HT-29 (cell line): ENCODE measurements at places on chromosomes 1 and 21.
A peak's percentile ranks its signal among the peaks of the same experiment; 100 is the strongest.

GRCh38 chr1:64231654-64232053 lies 28.2 kb downstream of the UBE2U start:
- DNase-seq, result no peak

DNA sequence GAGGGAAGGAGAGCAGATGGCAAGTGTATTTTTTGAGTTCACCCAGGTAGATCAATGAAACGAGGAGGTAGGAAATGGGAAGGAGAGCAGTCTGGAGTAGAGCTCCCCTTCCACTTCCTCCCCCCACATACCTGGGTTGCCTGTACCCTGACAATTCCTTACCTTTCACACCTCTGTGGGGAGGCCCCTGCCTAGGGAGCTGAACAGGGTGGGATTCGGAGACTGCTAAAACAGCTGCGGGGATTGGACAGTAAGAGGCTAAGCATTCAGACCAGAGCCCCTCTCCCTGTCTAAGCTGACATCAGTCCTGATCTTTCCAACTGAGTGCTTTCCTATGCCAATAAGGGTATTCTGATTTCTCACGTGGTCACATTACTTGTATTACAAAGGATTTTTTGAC lies 14.5 kb downstream of the RCSD1 start:
- no peak for DNase-seq

GRCh38 chr21:31733551-31734149 lies 1.7 kb upstream of the SCAF4 start:
- DNase-seq, result no peak

GRCh38 chr1:89887270-89887669 lies 66.4 kb downstream of the LRRC8D start:
- DNase-seq, result no peak

DNA sequence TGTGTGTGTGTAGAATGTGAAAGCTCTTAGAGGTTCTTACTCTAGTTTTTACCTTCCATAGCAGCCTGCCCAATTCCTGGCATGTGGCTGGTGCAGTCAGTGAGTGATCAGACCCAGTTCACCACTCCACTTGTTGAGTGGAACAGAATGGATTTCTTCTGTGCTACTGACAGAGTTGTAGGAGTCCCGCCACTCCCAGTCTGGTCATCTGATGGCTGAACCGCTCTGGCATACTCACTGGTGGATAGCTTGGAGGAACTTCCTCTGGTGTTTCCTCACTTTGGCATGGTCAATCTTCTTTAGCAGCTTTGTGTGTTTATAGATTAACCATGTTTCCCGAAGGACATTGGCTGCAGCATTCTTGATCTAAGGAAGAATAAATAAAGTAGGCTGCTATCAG lies 106.7 kb upstream of the ADAR start:
- DNase-seq, result peak; percentile 47

DNA sequence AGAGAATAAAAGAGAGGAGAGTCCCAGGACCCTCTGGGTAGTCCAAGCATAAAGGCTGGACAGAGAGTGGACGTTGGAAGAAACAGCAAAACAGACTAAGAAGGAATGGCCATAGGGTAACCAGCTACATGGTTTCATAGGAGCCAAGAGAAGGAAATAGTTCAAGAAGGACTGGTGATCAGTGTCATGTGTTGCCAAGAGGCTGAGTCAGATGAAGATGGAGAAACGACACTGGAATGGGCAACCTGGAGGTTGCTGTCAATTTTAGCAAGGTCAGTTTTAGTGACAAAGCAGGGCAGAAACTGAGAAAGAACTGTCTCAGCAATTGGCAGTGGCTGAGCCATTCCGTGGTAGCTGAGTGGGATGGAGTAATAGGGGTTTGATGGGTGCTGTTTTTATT lies 41.4 kb downstream of the HMGB4 start:
- no peak for DNase-seq

DNA sequence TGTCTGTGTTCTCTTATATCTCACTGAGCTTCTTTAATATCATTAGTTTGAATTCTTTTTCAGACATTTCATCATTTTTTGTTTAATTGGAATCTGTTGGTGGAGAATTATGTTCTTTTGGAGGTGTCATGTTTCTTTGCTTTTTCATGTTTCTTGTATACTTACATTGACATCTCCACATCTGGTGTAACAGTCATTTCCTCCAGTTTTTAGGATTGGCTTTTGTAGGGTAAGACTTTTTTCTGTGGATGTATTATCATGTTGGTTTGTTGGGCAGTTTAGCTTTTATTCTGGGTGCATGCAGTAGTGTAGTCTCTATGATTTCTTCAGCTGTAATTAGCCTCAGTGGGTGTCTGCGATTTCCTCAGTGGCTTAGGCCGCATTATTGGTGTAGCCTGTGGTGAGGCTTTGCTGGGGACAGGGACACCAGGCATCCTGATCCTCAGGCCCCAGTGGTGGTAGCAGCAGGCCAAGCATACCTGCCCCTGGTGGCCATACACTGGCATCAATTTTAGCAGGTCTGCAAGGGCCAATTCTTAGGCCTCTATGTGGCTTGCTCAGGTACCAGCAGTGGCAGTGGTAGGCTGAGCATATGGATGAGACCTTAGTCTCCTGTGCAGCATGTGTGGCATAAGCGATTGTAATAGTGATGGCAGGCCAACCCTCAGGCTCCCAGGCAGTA lies 77.6 kb upstream of the SAMD13 start:
- no peak for DNase-seq

DNA sequence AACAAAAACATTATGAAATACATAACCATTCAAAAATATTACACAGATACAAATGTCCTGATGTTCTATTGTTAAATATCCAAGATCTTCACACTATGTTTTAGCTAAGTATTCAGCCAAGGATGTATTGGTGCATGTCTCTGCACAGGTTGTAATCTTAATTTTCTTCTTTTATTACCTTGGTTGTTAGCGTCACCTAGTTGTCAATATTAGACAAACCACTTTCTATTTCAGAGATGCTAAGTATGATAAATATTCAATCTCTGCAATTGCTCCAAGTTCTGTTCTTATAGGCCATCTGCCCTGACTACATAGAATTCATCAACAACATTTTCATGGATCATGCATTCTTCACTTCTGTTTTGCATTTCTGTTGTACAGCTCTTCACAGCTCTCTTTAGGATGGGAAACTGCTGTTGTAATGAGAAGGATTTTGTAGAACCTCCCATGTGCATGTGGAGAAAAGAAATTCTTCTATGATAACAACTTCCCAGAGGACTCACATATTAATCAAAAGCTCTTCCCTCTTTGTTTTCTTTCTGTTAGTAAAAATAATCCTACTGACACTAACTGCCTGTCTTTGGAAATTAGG lies 380.1 kb downstream of the NUF2 start:
- peak; percentile 29 for DNase-seq

GRCh38 chr1:22652881-22653316 lies at the start of gene C1QB:
Gene C1QB (plus strand): TSS chr1:22653236. CDS start chr1:22659463, 6,227 bp downstream.
- no peak for DNase-seq
